Fibroblast of skin of abdomen (primary cell): ENCODE measurements at places on chromosomes 13 and 19.
A peak's percentile ranks its signal among the peaks of the same experiment; 100 is the strongest.

DNA sequence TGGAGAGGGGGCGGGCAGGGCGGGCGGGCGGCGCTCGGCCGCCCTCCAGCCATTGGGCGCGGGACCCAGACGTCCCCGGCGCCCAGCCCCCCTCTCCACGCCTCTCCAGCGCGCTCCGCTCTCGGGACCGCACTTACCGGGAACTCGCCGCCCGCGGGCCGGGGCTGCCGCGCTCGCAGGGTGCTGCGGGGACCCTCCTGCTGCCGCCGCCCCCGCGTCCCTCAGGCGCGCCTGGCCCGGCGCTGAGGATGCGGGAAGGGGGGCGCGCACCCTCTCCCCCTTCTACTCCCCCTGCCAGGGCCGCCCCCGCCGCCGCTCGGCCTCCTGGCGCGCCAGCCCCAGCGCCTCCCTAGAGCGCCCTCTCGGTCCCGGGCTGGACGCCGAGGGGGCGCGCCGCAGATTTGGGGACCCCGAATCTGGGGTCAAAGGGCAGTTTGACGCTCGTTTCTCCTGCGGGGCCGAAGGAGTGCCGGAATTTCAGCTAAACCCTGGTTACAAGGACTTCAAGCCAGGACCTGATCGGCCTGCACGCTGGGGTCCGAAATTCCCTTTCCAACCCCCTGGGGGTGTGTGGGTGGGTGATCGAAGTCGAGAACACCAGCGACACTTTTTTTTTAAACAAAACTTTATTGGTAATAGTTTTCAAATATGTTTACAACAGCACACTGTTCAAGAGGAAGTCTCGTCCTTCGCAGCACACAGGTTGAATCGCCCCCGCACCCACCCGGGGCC, 696 bp upstream of the SAMD1 start:
- peak; percentile 63 for DNase-seq

DNA sequence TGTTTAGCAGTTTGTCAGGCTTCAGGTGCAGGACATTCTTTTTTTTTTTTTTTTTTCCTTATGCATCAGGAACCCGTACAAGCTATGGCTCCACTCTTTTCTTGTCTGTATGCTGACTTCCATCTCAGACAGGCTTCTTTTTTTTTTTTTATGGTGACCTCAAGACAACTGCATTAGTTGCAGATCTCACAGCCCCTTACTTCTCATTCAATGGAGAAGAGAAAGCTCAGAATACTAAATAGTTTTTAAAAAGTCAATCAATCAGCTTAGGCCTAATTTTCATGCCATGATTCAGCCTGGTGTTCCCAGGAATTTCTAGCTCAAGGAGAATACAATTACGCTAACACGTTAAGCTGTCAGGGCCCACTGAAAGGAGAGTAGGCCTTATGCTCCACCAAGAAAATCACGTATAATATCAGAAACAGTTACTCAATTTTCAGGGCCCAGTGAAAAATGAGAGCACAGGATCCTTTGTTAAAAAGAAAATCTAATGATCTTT, 1596.0 kb upstream of the MIR17HG start:
- no peak for DNase-seq

- no peak for DNase-seq
Observed at GRCh38 chr13:50594276-50595051, 249.0 kb downstream of the DLEU7 start.

DNA sequence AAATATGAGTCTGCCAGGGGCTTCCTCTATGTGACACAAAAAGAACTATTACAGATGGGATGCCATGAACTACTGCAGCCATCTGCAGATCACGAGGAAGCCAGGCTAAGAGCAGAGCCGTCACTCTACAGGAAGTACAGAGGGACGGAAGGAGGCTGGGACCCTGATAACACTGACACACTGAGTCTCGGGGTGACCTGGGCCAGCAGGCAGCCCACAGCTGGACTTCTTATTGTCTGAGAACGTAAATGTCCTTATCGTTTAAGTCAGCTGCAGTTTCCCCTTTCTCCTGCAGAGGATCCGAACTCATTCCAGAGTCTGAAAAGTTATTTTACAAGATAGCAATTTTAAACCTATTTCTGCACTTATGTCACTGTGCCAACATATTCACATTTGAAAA, 20.7 kb downstream of the PARP4 start:
- DNase-seq = no peak

DNA sequence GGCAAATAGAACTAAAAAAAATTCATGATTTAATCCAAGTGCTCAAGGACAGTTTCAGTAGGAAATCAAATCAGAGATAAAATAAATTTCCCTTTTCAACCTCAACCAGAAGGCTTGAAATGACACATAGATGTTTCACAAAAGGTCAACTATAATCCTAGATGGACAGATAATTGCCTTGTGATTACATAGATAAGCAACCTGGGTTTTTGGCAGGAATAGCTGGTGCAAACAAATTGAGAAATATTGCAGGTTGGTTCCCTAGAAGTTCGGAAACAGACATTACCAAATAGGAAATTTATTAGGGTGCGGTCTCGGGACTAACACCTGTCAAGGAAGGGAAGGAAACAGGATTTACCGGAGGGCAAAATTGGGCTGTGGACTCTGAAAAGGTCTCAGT, 497.5 kb downstream of the COG6 start:
- DNase-seq = no peak

GRCh38 chr13:87894059-87894458, 222.9 kb downstream of the SLITRK5 start:
- DNase-seq = no peak

GRCh38 chr13:73879346-73880015, 254.7 kb downstream of the KLF12 start:
- DNase-seq = no peak

DNA sequence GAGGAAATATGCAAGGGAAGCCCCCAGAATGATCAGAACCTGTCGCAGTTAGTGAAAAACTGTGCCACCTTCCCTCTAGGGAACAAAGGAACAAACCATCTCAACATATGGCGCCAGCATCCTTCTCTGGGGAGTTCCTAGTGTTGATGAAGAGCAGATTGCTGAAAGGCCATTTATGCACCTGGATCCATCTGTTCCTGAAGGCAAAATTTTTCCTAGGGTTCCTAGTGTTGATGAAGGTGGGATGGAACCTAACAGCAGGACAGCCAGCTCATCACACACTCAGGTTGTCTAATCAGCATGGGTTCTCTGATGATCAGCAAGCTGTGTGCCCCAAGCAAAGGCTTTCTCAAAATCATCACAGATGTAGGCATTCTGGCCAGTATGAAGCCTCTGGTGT, 32.6 kb downstream of the ZNF473 start:
- DNase-seq = no peak

GRCh38 chr13:66576381-66576780, 653.8 kb downstream of the PCDH9 start:
- DNase-seq = no peak

- no peak for DNase-seq
Observed at GRCh38 chr13:50527188-50527587, 316.3 kb downstream of the DLEU7 start.

- no peak for DNase-seq
Observed at GRCh38 chr19:48772503-48772953, 17.2 kb downstream of the FGF21 start.

DNA sequence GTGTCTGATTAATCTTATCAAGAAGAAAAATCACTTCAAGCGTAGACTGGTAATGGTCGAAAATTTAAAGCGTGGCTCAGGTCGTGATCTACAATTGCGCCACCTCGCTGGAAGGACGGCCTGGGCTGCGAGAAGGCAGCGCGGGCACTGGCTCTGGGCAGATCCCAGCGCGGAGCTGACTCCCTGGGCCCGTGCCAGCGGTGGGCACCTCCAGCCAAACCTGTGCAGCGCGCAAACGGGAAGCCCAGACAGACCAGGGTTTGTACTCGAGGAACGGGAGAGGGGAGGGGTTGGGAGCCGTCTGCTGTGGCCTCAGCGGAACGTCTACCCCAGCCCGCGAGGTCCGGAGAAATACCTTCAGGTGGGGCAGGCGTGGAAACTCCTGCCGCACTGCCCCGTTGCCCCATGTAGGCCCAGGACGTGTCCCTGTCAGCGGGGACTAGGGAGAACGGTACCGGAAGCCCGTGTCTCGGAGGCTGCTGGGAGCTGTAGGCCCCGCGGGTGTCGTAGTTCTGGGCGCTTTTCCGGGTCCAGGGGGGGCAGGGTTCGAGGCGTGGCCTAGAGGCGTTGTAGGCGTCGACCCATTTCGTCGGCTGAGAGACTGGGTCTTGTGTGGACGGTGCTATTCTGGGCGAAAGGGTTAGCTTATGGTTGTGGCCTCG, 21.1 kb downstream of the ZNF274 start:
- no peak for DNase-seq

DNA sequence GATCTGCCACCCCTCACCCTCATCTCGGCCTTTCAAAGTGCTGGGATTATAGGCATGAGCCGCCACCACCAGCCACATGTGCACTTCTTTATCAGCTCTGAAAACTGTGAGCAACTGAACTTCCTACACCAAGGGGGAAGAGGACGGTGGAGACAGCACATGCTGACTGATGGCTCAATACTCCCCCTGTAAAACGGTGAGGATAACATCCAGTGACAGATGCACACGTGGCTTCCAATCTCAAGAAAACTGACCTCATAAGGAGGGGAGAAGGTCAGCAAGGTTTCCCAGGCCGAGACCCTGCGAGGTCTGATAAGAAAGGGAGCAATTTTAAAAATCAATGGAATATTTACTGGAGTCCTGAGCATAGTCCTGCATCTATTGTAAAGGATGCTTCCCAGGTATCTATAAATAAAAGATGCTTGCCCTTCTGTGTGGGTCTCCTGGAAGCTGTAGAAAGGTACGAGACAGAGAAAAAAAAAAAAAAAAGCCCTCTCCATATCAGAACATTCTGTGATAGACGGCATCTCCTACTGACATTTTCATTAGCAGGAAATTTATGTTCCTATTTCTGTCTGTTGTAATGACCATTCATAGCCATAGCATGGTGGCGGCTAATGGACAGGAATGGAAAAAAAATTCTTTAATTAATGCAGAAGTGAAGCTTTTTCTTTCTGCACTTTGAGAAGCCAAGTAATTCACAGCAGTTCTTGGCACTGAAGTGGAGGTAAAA, 385.1 kb downstream of the ZNF536 start:
- no peak for DNase-seq

- DNase-seq = peak; percentile 84
Observed at GRCh38 chr13:50386541-50387050, 371.4 kb downstream of the KCNRG start.

DNA sequence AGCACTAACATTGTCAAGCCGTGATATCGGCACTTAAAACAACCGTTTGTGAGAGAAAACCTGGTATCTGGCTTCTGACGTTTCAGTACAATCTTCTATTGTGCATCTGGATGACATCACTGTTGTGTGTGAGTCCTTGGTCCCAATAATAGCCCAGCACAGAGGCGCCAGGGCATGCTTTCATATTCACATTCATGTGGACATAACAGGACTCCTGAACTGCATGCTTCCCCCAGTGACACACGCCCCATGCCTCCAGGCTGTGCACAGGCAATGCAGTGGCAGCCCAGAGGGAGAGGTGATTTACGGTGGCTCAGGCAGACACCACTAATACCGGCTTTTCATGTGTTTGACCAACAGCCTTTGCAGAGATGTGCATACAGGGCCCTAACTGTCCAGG, 58.1 kb downstream of the MRPL57 start:
- DNase-seq = peak; percentile 26

- DNase-seq = no peak
Observed at GRCh38 chr19:51091895-51092873, 9.5 kb upstream of the KLK14 start.

DNA sequence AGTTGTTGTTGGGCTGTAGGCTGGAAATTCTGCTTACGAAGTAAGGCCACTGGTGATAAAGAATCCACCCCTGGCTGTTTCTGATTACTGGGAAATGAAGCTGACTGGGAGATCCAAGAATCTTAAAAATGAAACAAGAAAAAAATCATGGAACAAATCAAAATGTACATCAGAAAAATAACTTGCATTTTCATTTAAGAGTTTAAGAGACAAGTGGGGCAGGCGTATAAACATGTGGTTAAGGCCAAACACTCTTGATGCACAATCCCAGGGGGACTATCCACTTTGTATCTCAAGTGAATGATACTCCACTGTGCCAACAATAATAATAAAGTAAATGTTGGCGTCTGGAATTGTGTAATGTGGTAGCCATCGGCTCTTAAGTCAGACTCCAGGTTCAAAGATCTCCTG, 24.6 kb downstream of the ZMYM5 start:
- DNase-seq = peak; percentile 75

GRCh38 chr13:22262001-22262885, 591.4 kb downstream of the FGF9 start:
- DNase-seq = no peak

GRCh38 chr13:76883236-76883635, 3.0 kb downstream of the KCTD12 start:
- DNase-seq = no peak

DNA sequence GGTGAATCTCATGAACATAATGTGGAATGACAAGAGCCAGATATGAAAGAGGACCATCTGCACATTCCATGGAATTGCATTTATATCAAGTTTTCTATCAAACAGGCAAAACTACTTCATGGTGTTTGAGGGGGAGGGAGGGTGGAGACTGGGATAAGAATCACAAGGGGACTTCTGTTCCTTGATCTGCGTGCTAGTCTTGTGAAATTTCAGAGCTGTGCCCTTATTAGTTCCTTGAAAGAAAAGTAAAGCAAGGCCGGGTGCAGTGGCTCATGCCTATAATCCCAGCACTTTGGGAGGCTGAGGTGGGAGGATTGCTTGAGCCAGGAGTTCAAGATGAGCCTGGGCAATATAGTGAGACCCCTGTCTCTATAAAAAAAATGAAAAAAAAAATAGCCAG, 30.2 kb upstream of the CEBPG start:
- no peak for DNase-seq

DNA sequence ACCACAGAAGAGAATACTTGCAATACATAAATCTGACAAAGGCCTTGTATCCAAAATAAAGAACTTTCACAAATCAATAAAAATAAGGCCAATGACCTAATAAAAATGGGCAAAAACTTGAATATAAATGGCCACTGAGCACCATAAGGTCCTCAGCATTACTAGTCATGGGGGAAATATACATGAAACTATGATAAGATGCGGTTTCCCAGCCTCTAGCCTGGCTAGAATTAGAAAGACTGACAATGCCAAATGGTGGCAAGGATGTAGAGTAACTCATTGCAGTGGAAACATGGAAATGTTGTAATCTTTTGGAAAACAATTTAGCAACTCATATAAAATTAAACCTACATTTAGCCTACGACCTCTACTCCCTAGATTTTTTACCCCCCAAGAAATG, 227.1 kb downstream of the GGACT start:
- peak; percentile 33 for DNase-seq

DNA sequence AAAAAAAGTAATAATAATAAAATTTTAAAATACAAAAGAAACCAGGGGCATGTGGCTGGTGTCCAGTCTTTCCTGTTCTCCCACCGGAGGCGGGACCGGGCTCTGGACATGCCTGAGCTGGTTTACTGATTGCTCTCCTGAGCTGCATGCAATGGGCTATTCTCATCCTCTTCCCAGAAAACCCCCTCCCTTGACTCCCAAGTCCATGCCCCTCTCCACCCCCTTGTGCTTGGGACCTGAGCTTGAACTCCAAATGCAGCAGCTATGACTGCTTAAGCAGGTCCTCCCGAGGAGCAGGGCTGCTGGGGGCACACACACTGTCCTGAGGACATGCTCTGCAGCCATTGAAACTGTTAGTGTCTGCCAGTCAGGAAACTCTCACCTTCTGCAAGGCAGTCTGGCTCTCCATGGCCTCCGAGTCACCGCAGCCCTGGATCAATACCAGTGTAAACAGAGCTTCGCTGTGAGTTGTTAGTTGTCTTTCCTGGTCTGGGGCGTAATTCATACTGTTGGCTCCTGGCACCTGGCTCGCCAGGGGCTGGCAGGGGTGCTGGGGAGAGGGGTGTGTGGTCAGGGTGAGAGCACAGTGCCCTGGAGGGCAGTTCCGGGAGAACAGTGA, 41.6 kb upstream of the CHST8 start:
- DNase-seq = no peak

GRCh38 chr19:40253611-40254092, 27.2 kb upstream of the CCNP start:
- no peak for DNase-seq
